Activated CD4-positive, alpha-beta T cell treated with anti-CD3 and anti-CD28 coated beads for 36 hours (primary cell): ENCODE measurements at places on chromosomes 16 and 17. TPM values are rescaled to one million over a fixed set of nuclear protein-coding genes. Genes with fewer than 3 reads are reported as not detected.

Gene COX10
- 22.0 TPM for total RNA-seq

Gene MT1M
- total RNA-seq = not detected

Gene KRT16
- not detected for total RNA-seq

Gene MIS12
- total RNA-seq = 34.4 TPM

Gene ZCCHC14
- 10.1 TPM for total RNA-seq

Gene MT4
- not detected for total RNA-seq

Gene FAM20A
- not detected for total RNA-seq

Gene KRTAP9-2
- total RNA-seq = not detected

Gene SYT17
- not detected for total RNA-seq

Gene DOC2B
- total RNA-seq = 0.27 TPM

Gene ABR
- 45.2 TPM for total RNA-seq

Gene CCL8
- not detected for total RNA-seq

Gene SLC35G6
- not detected for total RNA-seq

Gene TNFRSF13B
- not detected for total RNA-seq

Gene DNAI2
- 0.49 TPM for total RNA-seq

Gene NXPH3
- 0.09 TPM for total RNA-seq

Gene BCL6B
- total RNA-seq = 0.46 TPM

Gene KCNH4
- total RNA-seq = 0.43 TPM
